Foreskin melanocyte (primary cell): ENCODE measurements at places on chromosomes 1 and 21.

- no peak for DNase-seq
Measured at GRCh38 chr1:68293122-68293521, 60.8 kb upstream of the WLS start.

- DNase-seq, result no peak
Measured at GRCh38 chr1:59704716-59705115, 110.0 kb upstream of the HOOK1 start.

- no peak for DNase-seq
Measured at GRCh38 chr1:31811605-31812004, 4.2 kb downstream of the SPOCD1 start.

DNA sequence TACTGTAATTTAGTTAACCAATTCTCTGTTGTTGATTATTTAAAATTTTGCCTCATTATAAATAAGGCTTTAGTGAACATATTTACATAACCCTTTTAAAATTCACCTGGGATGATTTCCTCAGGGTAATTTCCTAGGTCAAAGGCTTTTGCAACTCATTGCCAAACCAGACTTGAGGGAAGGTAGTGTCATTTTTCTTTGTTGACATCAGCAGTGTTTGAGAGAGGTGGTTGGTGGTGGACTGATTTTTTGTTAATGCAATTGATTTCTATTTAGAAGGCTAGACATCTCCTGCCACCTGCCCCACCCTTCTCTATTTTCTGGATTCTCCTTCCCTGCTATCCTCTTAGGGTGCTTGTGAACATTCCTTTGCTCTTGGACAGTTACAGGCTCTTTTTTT, 116.8 kb downstream of the HHAT start:
- no peak for DNase-seq

DNA sequence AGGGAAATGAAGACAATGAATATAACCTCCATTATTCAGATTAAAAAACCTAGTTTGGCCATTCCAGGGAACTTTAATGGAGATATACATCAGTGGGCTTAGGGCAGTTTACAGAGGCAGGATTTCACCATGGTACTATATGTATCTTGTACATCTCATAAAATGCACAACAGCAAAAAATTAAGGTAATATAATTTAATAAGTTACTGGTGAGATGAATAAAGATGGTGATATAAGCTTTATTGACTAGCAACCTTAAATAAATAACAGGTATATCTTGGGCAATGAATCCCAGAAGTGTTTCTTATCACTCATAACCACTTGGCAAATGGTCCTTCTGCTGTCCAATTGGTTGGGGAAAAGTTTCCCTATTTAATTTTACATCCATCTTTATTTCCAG, 29.0 kb downstream of the XCL1 start:
- DNase-seq, result no peak

DNA sequence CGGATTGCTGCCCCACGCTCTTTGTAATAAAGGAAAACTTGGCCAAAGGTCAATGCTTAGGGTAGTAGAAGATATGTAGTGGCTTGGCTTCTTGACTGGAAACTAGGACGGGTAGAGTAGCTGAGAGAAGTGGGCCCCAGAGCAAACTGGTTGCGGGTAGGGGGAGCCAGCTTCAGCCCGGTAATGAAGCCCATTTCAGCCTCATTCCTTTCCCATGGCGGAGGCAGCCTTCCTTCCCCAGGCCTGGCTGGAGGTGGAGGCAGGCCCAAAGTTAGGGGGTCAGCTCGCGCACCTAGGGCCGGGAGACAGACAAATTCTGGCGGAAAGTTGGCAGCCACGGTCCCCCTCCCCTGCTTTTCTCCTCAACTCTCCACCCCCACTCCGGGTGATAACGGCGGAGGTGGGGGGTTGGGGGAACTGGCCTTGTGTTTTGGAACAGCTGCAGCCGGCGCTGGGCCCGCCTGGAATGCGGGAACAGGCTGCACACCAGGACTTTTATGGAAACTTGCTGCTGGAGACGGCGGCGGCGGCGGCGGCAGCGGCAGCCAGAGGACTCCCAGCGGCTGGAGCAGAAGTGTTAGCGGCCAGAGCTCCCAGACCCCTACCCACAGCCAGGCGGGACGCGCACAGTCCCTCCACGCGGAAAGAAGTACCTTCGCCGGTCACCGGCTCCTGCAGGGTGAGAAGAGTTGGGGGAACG, at the start of gene NEXN:
NEXN (plus strand) TSS at position 544 of the 700 bp plus-strand sequence. CDS start 27,483 bp downstream, outside the sequence.
- peak; percentile 30 for DNase-seq

GRCh38 chr1:34790985-34791384, 1.8 kb upstream of the GJA4 start:
- no peak for DNase-seq

DNA sequence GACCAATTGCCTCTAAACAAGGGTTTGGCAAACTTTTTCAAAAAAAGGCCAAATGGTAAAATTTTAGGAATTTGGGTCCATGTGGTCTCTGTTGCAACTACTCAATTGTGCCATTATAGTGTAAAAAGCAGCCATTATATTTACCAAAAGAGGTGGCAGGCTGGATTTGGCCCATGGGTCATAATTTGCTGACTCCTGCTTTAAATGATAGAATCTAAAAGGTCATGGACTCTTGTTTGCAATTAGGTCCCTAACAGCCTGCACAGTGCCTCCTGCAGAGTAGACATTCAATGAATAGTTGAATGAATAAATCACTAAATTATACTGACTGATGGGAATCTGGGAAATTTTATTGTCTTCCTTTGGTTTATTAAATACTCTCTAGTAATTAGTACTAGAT, 6.2 kb downstream of the BECN2 start:
- peak; percentile 18 for DNase-seq

- DNase-seq, result no peak
Measured at GRCh38 chr1:43019226-43019625, 60.6 kb upstream of the SLC2A1 start.

DNA sequence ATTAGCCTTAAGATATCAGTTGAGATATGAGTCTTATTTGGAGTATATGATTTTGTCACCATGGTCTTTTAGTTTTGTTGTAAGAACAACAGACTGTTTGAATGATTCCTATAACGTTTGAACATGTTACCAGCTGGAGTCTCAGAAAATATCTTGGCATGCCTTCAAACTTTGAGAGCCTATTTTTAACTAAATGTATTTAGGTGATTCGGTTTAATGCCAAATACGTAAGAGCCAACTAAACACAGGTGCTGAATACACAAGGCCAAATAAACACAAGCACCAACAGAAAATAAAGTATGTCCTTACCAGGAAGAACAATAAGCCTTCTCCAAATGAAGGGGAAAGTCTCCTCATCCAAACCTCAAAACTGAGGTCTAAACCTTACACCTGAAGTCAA, 48.6 kb downstream of the PRKACB start:
- no peak for DNase-seq
